ENCODE measurements at places on chromosomes 2 and 18.

GRCh38 chr2:56464613-56465012 is 280.8 kb downstream of the CCDC85A start:
- DNase-seq = no peak

DNA sequence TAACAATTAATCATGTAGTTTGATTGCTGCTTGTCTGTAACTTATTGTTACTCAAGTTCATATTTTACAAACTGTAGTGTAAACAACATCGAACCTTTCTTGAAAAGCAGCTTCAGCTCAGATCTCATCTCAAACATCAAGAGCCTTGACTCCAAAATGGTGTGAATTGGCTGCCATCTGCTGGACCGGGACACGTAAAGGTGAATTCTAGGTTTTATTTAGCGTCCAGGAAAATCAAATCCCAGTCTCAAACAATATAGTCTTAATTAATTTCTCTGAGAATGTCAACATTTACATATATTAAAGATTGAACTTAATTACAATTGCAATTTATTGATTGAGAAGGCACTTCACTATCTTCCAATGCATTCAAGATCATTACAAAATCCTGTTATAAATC is 453.0 kb downstream of the GALR1 start:
- no peak for DNase-seq

DNA sequence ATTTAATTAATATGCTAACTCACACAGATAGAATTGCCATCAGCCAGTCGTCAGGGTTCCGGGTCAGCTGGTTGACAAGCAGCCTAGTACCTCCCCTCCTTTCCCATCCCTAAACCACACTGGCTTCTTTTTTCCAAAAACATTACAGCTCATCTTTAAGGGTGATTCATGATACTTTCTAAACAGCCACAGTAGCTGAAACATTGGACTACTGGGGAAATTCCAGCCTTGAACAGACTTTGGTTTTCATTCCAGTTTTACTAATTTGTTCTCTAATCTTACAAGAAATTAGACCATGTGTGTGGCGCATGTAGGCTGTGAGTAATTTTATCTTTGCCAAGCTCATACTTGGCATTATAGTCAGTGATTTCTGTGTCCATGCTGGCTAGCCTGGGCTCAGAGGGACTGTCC is 110.8 kb downstream of the FMNL2 start:
- DNase-seq = no peak

DNA sequence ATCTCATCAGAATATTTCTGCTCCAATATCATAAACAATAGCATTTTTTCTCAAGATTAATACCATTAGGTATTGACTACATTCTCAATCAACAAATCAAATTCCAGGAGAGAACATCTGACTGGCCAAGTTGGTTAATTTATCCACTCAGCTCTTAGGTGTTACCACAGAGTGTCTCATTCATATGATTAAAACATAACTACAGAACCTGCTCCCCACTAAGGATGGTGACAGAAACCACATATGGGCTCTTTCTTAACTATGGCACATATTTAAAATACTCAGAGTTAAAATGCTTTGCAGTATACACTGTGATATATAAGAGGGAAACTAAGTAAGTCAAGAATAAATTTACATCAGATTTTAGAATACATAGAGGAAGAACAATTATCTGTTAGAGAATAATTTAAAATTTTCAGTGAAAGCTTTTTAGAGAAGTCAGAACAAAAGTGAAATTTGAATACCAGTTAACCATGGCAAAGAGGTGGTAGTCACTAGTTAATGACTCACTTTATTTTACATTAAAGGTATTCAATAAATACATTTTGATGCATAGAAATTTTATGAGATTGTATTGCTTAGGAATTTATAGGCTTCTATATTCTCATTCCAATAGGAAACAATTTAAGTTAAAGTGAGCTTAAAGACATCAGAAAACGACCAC is 1120.8 kb upstream of the TMEFF2 start:
- no peak for DNase-seq

DNA sequence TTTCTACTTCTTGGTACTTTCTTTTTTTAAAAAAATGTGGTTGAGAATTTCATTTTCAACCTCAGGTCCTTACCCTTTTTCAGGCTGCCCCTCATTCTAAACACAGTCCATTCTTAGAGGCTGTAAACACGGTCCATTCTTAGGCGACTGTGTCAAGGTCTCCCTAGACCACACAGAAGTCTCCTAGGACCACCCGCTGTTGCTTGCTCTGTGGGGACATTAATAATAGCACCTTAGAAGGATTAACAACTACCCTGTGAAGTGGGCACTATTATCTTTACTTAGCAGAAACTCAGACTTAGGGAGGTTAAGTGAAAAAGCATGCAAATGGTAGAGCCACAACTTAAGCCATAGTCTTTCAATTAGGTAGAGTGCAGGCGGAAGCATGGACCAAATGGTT is 91.7 kb downstream of the RBMS1 start:
- DNase-seq = no peak

- peak; percentile 22 for DNase-seq
Observed at GRCh38 chr2:43228756-43229659, 2.6 kb upstream of the ZFP36L2 start.

GRCh38 chr18:8003878-8004675 is 437.0 kb downstream of the PTPRM start:
- DNase-seq = no peak

GRCh38 chr2:96832408-96832753 is 11.4 kb downstream of the ANKRD23 start:
- DNase-seq = no peak

DNA sequence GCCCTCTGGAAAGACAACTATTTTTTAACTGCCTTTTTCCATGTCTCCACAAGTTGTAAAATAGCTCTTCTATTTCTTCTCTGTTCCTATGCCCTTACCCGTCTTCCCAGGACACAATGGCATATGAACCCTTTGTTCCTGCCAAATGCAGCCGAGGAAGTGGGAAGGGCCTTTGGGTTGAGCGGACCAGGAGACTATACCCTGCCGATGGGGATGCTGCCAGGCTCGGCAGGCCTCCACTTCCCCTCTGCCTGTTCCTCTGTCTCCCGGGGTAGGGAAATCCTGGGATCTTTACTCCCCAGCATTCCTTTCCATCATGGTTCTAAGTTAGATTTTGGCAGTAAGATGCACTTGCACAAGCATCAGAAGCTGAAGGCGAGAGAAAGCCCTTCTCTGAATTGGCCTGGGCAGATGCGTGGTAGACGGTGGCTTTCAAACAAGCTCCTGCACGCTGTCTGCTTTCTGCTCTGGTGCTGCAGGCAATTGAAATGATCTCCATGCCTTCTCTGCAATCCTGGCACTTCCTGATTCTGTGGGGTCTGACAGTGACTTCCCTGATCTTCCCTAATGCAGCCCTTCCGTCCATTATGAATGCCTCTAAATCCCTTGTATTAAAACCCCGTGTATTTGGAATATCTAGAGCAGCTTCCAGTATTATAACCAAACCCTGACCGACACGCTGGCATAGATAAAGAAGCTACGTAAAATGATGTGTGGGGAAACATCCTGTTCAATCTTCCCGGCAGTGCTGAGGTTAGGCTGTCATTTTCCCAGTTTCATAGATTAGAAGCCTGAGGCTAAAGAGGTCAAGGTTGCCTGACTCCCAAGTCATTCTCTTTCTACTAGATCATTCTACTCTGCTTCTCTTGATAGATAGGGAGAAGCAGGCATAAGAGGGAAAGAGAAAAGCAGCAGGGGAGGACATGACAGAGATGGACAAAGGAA is 69.8 kb downstream of the MCFD2 start:
- no peak for DNase-seq
